ENCODE measurements at places on chromosomes 1 and 21.

GRCh38 chr1:239357867-239358266 lies 28.5 kb upstream of the CHRM3 start:
- no peak for DNase-seq

- DNase-seq, result peak; percentile 21
These were observed 31.0 kb upstream of the IL10 start for GRCh38 chr1:206803221-206803730.

GRCh38 chr1:228101994-228102790 lies 933 bp downstream of the C1orf35 start:
- peak; percentile 52 for DNase-seq

DNA sequence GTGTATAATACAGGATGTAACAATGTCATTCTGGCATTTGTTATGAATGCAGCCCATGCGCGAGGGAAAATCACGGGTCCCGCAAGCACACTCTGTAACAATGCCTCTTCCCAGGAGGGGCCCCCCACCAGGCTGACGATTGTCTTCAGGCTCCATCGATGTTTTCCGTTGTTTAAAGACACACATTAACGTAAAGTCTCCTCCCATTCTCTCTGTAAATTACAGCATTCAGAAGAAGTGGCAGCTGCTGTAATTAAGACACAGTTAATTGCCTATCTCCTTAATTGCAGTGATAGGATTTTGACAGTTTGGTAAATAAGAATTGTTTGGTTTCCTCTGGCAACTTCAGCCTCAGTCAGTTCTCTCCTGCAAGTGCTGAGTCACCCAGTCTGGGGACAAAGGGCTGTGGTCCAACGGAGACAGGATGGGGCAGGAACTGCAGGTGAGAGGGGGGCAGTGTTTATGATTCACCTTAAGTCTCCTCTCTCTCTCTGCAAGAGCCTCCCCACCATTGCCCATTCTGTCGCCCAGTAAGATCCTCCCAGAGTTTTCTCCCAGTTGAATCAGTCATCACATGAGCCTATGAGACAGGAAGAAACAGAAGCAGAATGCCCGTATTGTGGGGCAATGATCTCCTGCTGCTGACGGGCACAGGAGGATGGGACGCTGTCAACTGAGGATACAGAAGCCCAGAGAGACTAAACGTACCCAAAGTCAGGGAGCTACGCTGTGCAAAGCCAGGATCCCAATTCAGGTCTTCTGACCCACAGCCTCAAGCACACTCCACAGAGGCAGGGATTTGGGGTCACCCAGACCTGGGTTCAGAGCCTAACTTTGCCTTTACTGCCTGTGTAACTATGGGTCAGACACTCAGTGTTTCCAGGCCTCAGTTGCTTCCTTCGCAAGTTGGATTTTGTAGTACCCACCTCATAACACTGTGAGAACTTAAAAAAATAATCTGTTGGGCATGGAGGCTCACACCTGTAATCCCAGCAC lies 110.0 kb downstream of the ADSS2 start:
- DNase-seq, result no peak

DNA sequence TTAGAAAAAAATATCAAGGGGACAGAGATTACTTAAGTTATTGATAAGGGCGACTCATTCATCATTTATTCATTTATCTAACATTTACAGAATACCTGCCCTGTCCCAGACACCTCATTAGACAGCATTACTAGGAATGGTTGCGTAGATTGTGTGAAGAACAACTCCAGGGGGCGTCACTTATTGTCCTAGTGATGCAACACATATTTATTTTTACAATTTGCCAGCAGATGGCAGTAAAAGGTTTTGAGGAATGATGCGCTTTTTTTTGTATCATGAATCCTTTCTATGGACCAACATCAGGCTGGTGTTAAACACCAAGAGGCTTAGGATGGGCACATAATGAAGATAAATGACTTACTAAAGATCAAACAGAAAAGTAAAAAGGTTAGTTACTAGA lies 5.5 kb downstream of the NCAM2 start:
- no peak for DNase-seq

DNA sequence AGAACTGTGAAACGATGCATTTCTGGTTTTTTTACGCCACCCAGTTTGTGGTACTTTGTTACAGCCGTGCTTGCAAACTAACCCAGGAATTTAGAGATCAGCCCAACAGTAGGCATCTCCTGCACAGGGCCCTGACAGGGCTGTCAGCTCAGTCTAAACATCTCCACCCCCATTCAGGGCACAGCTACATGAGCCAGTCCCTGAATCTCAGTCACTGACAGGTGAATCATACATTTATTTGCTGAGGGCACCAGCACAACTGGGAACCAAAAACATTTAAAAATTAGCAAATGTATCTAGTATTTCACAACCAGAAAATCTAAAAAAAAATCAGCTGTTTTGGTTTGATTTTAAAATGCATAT lies 30.7 kb downstream of the PRDX6 start:
- DNase-seq, result no peak

DNA sequence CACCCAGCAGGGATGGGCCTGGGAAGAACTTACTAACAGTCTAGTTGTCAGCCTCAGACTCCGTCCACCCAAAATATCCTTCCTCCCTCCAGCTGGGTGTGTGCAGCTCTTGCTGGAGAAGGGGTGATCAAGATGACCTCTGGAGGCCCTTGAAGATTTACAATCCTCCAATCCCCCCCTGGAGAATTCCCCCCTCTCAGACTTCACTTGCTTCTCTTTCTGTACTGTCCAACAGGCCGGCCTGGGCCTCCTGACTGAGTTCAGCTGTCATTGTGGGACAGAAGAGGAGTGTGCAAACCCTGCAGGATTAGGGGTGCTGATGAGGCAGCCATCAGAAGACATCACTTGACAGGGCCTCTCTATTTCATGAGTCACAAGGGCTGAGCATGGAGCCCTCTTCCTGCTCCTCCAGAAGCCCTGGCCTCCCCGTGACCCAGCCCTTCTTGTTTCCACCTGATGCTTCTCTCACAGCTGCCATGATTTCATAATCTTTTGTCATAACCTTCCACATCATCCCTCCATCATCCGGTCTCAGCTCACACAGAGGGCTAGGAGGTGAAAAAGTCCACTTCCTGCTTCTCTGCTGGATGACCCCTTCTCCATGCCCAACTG lies 17.5 kb upstream of the IGFN1 start:
- no peak for DNase-seq

GRCh38 chr21:16307256-16307655 lies 577.5 kb downstream of the USP25 start:
- DNase-seq, result no peak

Data from activated CD4-positive, CD25-positive, alpha-beta regulatory T cell (primary cell).